ENCODE measurements at places on chromosomes 4 and X.

- DNase-seq = no peak
Measured at GRCh38 chrX:142249721-142250120, 44.6 kb upstream of the MAGEC2 start.

DNA sequence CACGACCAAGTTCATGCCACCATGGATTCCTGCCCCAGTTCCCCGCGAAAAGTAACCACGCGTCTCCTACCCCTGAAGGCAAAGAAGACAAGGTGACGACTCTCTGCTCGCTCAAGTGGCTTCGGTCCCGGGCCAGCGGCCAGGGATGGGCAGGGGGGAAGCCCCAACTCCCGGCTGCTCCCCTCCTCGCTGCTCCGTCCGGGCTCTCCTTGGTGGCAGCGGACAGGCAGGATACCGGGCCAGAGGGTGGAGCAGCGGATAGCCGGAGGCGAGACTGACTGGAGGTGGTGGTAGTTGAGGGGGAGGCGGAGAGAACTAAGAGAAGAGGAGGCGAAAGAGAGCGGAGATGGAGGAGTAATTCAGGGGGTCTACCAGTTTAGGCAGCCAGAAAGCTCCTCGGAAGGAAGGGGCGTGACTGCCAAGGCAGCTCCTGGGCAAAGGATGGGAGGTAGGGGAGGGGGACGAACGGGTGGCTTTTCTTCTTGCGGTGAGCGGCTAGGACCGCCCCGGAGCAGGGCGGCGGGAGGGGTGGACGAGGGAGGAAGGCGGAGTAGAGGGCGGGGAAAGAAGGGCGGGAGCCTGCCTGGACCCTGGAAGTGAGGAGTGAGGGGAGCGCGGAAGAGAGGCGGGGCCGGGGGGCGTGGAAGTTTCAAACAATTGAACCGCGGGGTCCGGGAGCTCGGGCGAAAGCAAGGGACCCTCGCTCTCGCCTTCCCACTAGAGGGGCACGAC is at the start of gene AMOT:
AMOT (minus strand) TSS at position 450 of the 732 bp plus-strand sequence. CDS start 17,705 bp downstream, outside the sequence.
- no peak for DNase-seq

- DNase-seq = no peak
Measured at GRCh38 chr4:93403571-93403970, 425.0 kb upstream of the ATOH1 start.

DNA sequence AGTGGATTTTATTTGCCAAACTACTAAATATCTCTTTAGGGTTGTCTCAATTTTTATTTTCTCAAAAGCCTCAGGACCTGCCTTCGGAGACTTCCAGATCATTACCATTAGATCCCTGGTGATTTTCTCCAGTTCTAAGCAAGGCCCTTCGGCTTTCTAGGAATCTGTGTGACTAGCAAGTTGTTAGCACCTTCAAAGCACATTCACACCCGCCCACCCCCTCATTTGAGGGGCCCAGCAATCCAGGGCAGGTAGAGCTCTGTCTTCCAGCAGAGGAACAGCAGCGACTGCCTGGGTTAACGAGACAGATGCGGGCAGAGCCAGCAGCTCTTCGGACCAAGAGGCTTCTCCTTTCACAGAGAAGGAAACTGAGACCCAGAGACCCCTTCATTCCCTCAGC is 2.0 kb downstream of the WDR1 start:
- no peak for DNase-seq

DNA sequence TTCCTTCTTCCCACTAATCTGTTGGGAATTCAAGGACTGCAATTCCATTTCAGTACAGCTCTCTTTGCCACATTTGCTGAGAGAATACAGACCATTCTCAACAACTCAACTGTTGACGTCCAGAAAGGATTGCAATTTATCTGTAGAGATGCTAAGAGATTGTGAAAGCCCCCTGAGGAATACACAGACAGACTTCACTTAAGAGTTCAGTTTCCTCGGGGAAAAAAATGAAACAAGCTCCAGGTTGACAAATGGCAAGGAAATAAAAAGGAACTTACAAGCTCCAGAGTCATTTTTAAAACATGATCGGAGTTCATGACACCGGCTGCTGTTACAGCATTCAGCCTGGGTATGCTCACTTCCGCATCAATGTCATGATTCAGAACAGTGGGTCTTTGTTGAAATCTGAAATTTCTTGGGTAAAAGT is 13.8 kb downstream of the TLR10 start:
- no peak for DNase-seq

GRCh38 chr4:19835429-19835828 is 416.3 kb upstream of the SLIT2 start:
- no peak for DNase-seq
